Body of pancreas (tissue), 4 donors: ENCODE measurements at places on chromosomes 12 and 14.
A peak's percentile ranks its signal among the peaks of the same experiment; 100 is the strongest.

DNA sequence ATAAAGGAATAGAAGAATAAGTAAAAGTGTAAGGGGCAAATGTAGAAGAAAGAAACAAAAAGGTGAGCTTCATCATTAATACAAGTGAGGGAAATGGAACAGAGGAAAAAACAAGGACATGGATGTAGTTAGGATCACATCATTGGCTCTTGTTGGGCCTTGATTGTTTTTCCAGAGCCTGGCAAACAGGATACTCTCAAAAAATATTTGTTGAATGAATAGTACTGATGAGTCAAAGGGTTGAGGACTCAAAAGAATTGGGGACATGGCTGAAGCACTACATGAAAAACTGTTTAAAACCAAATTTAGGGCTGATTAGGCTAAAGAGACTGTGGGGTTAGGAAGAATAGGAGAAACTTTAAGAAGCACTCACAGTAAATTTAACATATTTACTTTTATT is 11.4 kb upstream of the SRP54 start:
- no peak for DNase-seq

GRCh38 chr12:98418357-98419075 is 96.9 kb upstream of the TMPO start:
- peak; percentile 78 for DNase-seq

DNA sequence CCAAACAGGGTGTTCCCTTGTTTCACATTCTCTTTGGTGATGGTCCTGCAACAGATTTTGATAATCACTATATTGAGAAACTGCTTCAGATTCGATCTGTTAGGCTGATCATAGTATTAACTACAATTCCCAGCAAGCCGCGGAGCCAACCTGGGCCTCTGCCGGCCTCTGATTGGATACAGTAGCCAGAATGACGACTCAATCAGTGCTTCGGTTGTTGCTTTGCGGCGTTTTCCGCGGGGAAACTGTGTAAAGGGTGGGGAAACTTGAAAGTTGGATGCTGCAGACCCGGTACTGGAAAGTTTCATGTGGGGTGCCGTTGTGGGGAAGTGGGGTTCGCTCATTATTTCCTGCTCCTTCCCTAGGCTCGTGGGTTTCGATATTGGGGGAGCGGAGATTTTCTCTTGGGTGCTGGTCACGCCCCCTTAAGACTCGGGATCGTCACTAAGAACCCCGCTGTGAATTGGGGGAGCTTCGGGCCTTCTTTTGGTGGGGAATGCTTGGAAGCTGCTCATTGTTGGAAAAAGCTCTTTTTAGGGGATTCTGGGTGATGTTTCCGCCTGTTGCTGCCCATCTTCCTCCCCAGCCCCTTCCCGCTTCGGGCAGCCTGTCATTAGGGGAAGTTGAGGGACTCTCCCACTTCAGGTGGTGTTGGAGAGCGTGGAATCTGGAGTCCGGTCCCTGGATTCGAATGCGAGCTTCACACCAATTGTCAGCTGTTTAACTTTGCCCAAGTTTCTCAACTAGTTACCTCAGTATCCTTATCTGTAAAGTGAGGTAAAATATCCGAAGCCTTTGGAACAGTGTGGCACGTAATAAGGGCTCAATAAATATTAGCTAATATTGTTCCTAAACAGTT is at the start of gene RAD51B:
Gene RAD51B, plus strand, starts transcription at position 217 of the 859 bp plus-strand sequence.
- peak; percentile 85 for DNase-seq

GRCh38 chr12:94207467-94207848 is 59.1 kb downstream of the PLXNC1 start:
- no peak for DNase-seq

GRCh38 chr12:16282978-16283377 is 5.5 kb upstream of the SLC15A5 start:
- no peak for DNase-seq
